ENCODE measurements at places on chromosomes 6 and 20.

DNA sequence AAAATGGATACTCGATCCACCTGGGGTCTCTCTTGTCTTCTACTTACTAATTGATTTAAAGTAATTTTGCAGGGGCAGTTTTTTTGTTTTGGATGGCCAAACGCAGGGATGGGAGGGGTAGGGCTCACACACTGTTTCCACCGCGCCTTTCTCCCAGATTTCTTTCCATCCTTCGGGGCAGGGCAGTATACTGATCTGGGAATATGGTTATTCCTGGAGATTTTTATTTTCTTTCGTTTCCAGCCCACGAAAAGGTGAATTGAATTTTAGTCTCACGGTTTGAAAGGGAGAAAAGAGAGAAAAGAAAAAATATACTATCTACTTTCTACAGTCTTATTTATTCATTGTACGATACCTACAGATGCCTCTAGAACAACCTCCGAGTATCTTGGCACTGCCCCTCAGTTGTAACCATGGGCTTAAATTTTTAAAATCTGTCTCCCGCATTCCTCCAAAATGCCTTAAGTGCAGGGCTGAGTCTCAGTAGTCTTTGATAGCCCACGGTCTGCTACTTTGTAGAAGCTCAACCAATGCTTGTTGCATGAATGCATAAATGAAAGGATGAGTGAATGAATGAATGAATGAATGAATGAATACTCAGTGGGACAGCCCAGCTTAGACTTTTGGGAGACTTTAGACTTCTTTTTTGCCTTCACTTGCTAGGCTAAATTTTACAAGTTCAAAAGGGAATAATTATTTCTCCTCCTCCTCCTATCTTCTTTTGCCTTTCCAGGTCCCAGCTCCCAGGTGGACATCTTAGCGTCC is 18.1 kb upstream of the TRIM27 start:
- peak overlapping the region; percentile 95 for H3K4me3 ChIP-seq
- peaks cover 18% of the 10 kb centered on the region for H3K27me3 ChIP-seq
- DNase-seq = no peak
- H3K27ac ChIP-seq = peak overlapping the region; percentile 91
- peaks cover 28% of the 10 kb centered on the region for H3K4me1 ChIP-seq

GRCh38 chr6:5851261-5851757 is 155.4 kb downstream of the NRN1 start:
- no peaks in the 10 kb centered on the region for H3K36me3 ChIP-seq
- H3K4me3 ChIP-seq = peak overlapping the region; percentile 77
- H3K27me3 ChIP-seq = peaks cover 78% of the 10 kb centered on the region
- H3K4me1 ChIP-seq = no peaks in the 10 kb centered on the region
- no peak overlapping the region for H3K27ac ChIP-seq

DNA sequence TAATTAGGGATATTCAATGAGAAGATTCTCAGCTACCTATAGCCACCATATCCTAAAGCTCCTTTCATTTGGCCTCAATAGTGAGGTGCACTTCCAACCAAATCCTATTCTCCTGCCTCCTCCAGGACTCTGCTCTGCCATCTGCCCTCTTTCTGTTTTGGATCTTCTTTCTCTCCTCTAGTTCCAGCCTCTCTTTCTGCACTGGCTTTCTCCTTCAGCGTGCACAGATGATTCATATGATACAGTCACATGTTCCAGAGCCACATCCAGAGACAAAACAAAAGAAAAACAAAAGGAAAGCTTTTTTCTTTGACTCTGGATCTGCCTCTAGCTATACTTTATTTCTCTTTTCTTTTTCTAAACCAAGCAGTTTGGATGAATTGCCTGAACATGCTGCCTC is 531.9 kb upstream of the MAN1A1 start:
- H3K36me3 ChIP-seq = no peaks in the 10 kb centered on the region
- peaks cover 4% of the 10 kb centered on the region for H3K27me3 ChIP-seq
- no peak for DNase-seq
- H3K27ac ChIP-seq = no peak overlapping the region

GRCh38 chr6:12419631-12420272 is 129.6 kb downstream of the EDN1 start:
- no peaks in the 10 kb centered on the region for H3K36me3 ChIP-seq
- H3K4me1 ChIP-seq = no peaks in the 10 kb centered on the region
- no peak overlapping the region for H3K4me3 ChIP-seq
- peaks cover 3% of the 10 kb centered on the region for H3K27me3 ChIP-seq
- no peak overlapping the region for H3K27ac ChIP-seq

All from type B pancreatic cell (in vitro differentiated cells).